ENCODE measurements at places on chromosomes 5 and 9. TPM values are rescaled to one million over a fixed set of nuclear protein-coding genes. Genes with fewer than 3 reads are reported as not detected.

The FAM78A gene
- total RNA-seq: 6.5 TPM

The PCDHB11 gene
- total RNA-seq: 0.65 TPM

The MARVELD2 gene
- total RNA-seq: 4.8 TPM

The CAMLG gene
- total RNA-seq: 30.9 TPM

The APBA1 gene
- total RNA-seq: 22.5 TPM

The SHISAL2B gene
- total RNA-seq: not detected

Data from vein endothelial cell (primary cell).